Mononuclear cell (primary cell): ENCODE measurements at places on chromosomes 5 and 9. TPM values are rescaled to one million over a fixed set of nuclear protein-coding genes. Genes with fewer than 3 reads are reported as not detected.

The RAB24 gene
- 20.1 TPM for total RNA-seq

The BHMT gene
- not detected for total RNA-seq

The CMYA5 gene
- 0.21 TPM for total RNA-seq

The OR2S2 gene
- not detected for total RNA-seq

The NEK6 gene
- total RNA-seq: 11.2 TPM

The ZFP2 gene
- 0.73 TPM for total RNA-seq

The C5orf52 gene
- not detected for total RNA-seq

The INSL6 gene
- total RNA-seq: not detected

The PCDHGB5 gene
- 0.84 TPM for total RNA-seq

The ENTPD8 gene
- total RNA-seq: not detected

The SRA1 gene
- total RNA-seq: 21.2 TPM

The OTP gene
- total RNA-seq: not detected

The PCDHB13 gene
- not detected for total RNA-seq

The UNC5A gene
- total RNA-seq: not detected

The LHX3 gene
- total RNA-seq: not detected

The SLC9A3 gene
- total RNA-seq: 1.8 TPM

The HSD17B4 gene
- total RNA-seq: 15.8 TPM

The DMGDH gene
- total RNA-seq: not detected

The FOXD4L5 gene
- total RNA-seq: under 0.01 TPM

The PCDHGA9 gene
- total RNA-seq: 0.42 TPM

The TAF11L8 gene
- not detected for total RNA-seq

The PRRT1B gene
- not detected for total RNA-seq

The WNK2 gene
- 0.10 TPM for total RNA-seq

The IL9 gene
- total RNA-seq: not detected

The WDR38 gene
- not detected for total RNA-seq

The NKD2 gene
- total RNA-seq: not detected

The PAEP gene
- not detected for total RNA-seq

The PPP1R2B gene
- 0.52 TPM for total RNA-seq

The LAMC3 gene
- total RNA-seq: 0.73 TPM

The TLX3 gene
- not detected for total RNA-seq

The FSTL4 gene
- total RNA-seq: 0.52 TPM

The OMD gene
- total RNA-seq: not detected

The JAKMIP2 gene
- 1.2 TPM for total RNA-seq

The PDE6A gene
- not detected for total RNA-seq

The CCDC192 gene
- not detected for total RNA-seq

The MCC gene
- total RNA-seq: 1.0 TPM

The OR1J2 gene
- total RNA-seq: not detected

The SLIT3 gene
- total RNA-seq: 0.10 TPM

The MEIKIN gene
- 1.0 TPM for total RNA-seq

The IGIP gene
- 2.3 TPM for total RNA-seq

The TENT4A gene
- 38.9 TPM for total RNA-seq

The CD274 gene
- total RNA-seq: 6.2 TPM

The ANKRD18B gene
- 1.2 TPM for total RNA-seq

The C9orf153 gene
- total RNA-seq: 1.9 TPM

The MCTP1 gene
- total RNA-seq: 33.6 TPM

The ZNF366 gene
- total RNA-seq: 0.10 TPM

The IL13 gene
- 0.31 TPM for total RNA-seq

The OBP2B gene
- not detected for total RNA-seq

The ARL10 gene
- 2.3 TPM for total RNA-seq

The NUTM2G gene
- total RNA-seq: not detected

The PHF24 gene
- total RNA-seq: not detected
